ENCODE measurements at places on chromosomes 2 and 18. TPM values are rescaled to one million over a fixed set of nuclear protein-coding genes. Genes with fewer than 3 reads are reported as not detected.
A peak's percentile ranks its signal among the peaks of the same experiment; 100 is the strongest.

DNA sequence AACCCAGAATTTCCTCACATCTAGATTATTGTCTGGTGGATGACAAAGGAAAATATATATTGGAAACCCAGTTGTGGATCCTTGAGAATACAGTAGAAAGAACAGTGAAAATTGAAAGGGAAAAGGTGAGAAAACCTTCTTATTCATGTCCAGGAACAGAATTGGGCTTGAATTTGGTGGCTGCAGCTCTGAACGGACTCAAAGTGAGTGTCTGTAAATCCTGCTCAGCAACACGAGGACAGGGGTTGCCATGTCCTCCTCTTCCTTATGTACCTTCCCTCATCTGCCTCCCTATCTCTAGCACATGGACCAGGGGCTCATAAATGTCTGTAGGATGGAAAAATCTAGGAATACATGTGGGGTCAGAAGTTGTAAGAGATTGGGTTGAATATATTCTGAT is 152.2 kb downstream of the RPIA start:
- H3K4me1 ChIP-seq, result no peaks in the 10 kb centered on the region
- no peaks in the 10 kb centered on the region for H3K36me3 ChIP-seq
- no peak overlapping the region for H3K27ac ChIP-seq
- DNase-seq, result no peak
- H3K27me3 ChIP-seq, result peaks cover 17% of the 10 kb centered on the region

DNA sequence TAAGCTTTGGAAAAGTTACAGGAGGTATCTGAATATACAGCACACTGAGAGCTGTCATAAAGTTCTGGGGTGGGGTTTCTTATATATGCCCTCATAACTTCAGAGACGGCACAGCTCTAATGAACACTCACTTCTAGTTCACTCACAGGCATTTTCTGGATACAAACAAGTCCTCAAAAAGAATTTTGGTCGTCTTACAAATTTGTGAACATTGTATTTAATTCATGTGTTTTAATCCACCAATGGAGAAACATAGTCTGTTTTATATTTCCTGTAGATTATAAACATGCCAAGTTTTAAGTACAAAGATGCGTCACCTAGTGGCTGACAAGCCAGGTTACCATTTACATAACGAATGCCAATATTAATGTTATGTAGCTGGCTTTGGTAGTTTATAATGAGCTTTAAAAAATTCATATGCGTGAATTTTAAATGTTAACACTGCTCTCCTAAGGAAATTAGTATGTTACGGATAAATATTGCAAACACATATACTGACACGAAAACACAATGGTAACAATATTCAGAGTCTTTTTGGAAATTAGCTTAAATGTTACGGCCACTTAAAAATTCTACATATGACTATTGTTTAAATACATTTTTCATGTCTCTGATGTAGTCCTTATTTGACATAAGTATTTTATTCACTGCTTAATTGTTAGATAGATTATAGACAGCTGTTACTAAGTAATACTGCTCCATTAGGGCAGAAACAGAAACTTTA is 2.5 kb downstream of the COL3A1 start:
- H3K36me3 ChIP-seq, result no peaks in the 10 kb centered on the region
- peaks cover 2% of the 10 kb centered on the region for H3K27me3 ChIP-seq
- no peak overlapping the region for H3K4me3 ChIP-seq
- peaks cover 17% of the 10 kb centered on the region for H3K4me1 ChIP-seq
- no peak overlapping the region for H3K27ac ChIP-seq

- H3K4me1 ChIP-seq, result peaks cover 52% of the 10 kb centered on the region
- DNase-seq, result no peak
- peaks cover 31% of the 10 kb centered on the region for H3K36me3 ChIP-seq
- H3K27me3 ChIP-seq, result no peaks in the 10 kb centered on the region
- H3K27ac ChIP-seq, result peak overlapping the region; percentile 99
These were observed 1.4 kb upstream of the HNRNPA3 start for GRCh38 chr2:177211169-177211568.

Gene MERTK
- 1.3 TPM for total RNA-seq

Gene KCTD1
- 5.3 TPM for total RNA-seq

Gene IL37
- total RNA-seq, result not detected

DNA sequence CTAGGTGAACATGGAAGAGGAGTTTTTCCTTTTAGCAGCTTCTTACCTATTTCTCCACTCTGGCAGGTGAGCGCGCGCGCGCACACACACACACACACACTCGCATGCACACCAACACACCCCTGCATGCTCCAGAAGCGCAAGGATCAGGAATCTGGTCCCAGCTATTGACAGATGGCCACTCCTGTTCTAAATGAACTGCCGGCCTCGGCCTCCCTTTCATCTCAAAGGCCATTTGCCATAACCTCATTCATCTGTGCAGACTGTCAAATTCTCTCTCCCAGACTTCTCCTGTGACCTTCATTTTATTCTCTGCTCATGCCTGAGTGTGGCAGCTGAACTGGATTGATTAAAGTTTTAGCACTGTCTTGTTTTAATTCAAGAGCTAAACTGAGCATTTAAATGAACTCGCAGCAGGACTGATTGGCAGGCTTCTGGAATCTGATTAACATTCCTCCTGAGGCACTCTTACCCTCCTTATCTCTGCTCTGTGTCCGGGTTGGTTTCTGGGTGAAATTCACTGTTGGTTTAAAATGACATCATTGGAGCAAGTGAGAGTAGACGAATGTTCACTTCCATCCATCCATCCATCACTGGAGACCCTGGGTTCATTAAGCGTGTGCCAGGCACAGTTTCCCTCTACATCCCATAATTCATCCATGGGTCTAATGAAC is 58.8 kb downstream of the FECH start:
- H3K4me3 ChIP-seq, result no peak overlapping the region
- H3K4me1 ChIP-seq, result no peaks in the 10 kb centered on the region
- H3K27me3 ChIP-seq, result peaks cover 6% of the 10 kb centered on the region
- H3K27ac ChIP-seq, result no peak overlapping the region

DNA sequence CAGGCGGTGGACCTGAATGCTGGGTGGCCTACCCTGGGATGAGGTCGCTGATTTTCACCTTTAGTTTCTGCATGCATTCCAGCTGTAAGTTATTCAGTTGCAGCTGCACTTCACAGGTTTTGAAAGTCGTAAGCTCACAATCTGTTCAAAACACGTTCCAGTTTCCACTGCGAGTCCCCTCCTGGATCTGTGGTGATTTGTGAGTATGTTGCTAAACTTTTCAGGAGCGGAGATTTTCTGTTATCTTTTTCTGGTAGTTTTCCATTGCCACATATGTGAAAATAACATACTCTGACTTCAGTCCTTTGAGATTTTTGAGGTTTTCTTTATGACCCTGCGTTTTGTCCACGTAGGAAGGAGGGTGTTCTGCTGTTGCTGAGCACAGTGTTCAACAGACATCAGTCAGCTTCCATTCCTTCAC is 102.1 kb downstream of the SNTG2 start:
- H3K27ac ChIP-seq, result no peak overlapping the region
- DNase-seq, result no peak
- peaks cover 3% of the 10 kb centered on the region for H3K27me3 ChIP-seq
- no peaks in the 10 kb centered on the region for H3K36me3 ChIP-seq

GRCh38 chr18:58413667-58414628 is 214.9 kb downstream of the ALPK2 start:
- H3K27me3 ChIP-seq, result peaks cover 6% of the 10 kb centered on the region
- no peaks in the 10 kb centered on the region for H3K4me1 ChIP-seq
- H3K27ac ChIP-seq, result no peak overlapping the region
- no peak for DNase-seq

DNA sequence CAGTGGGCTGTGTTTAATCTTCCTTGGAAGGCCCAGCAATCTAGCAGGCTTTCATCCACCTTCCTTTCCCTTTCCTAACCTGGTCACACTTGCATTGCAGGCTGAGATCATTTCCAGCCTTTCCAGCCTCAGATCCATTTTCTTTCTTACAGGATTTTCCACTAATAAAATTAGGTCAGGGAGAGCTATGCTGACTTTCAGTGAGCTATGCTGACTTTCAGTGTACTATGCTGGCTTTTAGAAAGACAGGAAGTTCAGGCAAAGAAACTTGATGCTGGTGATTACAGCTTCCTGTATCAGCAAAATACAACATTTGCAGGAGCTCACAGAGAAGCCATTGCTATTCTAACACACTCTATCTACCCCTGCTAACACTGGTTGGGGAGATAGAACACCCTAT is 735.0 kb downstream of the CCDC85A start:
- no peaks in the 10 kb centered on the region for H3K4me1 ChIP-seq
- no peak overlapping the region for H3K4me3 ChIP-seq
- H3K27ac ChIP-seq, result no peak overlapping the region
- no peak for DNase-seq

GRCh38 chr18:22607284-22607635 is 189.5 kb upstream of the CTAGE1 start:
- DNase-seq, result no peak
- H3K4me1 ChIP-seq, result no peaks in the 10 kb centered on the region
- no peaks in the 10 kb centered on the region for H3K27me3 ChIP-seq
- H3K27ac ChIP-seq, result no peak overlapping the region
- H3K36me3 ChIP-seq, result no peaks in the 10 kb centered on the region

DNA sequence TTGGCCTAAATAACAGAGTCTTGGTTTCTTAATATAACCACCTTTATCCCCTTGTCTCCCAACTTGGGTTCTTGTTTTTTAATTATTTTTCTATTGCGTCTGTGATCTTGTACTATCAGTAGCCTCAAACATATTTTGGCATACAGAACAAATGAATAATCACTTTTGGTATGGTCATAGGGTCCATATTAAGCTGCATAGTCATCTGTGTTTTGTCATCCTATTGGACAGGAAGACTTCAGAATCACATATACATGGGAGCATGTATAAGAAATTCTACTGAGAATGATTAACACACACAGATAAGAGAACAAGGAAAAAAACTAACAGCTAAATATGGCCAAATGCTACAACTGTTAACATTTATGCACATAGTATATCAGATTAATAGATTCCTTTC is 126.0 kb downstream of the MEP1B start:
- H3K27ac ChIP-seq, result no peak overlapping the region
- no peak overlapping the region for H3K4me3 ChIP-seq
- H3K27me3 ChIP-seq, result no peaks in the 10 kb centered on the region
- H3K4me1 ChIP-seq, result no peaks in the 10 kb centered on the region
- H3K36me3 ChIP-seq, result no peaks in the 10 kb centered on the region

GRCh38 chr2:55150834-55151233 is 81.3 kb downstream of the CLHC1 start:
- no peaks in the 10 kb centered on the region for H3K36me3 ChIP-seq
- H3K4me3 ChIP-seq, result no peak overlapping the region
- H3K27me3 ChIP-seq, result no peaks in the 10 kb centered on the region
- H3K27ac ChIP-seq, result no peak overlapping the region
- DNase-seq, result no peak

DNA sequence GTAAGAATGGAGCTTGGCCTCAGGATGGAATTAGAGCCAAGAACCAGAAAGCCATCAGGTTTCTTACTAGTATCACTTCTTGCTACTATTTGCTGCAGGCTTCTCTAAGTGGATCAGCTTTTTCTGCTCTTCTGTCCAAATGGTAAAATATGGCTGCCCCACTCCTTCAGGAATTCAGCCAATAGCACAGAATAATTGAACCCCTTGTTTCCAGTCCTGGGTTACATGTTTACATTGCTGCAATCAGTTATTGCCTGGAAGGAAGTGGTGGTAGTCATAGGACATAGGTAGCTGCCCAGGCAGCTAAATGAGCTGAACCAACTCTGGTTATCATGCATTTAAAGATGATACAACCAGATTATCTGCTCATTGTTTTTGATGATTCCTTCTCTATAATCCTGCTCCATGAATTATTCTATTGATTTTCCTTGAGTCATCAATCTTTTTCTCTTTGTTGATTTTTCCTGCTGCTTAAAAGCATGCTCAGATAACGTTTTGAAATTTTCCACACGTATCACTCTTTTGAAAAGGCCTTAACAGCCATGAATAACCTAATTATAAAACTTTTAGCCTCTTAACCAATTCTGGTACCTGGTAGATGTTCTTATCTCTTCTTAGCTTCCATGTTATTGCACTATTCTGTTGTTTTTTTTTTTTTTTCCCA is 12.6 kb downstream of the AGPS start:
- no peak overlapping the region for H3K4me3 ChIP-seq
- H3K4me1 ChIP-seq, result peaks cover 13% of the 10 kb centered on the region
- no peak for DNase-seq
- H3K36me3 ChIP-seq, result peaks cover 23% of the 10 kb centered on the region

All from activated T-helper 1 cell treated with anti-CD3 and anti-CD28 coated beads, Interleukin-12 subunit alpha, Interleukin-12 subunit beta, Interleukin-2, Interleukin-4 antibody, amounts not matched to agents 30 ng/mL and 10 ng/mL and 1 ng/mL, durations not matched to agents 14 hours and 24 hours and 36 hours (primary cell).